ENCODE measurements at places on chromosomes 16 and 17.
A peak's percentile ranks its signal among the peaks of the same experiment; 100 is the strongest.

GRCh38 chr16:11836650-11837244 lies 14.6 kb downstream of the RSL1D1 start:
- peak; percentile 94 for DNase-seq

DNA sequence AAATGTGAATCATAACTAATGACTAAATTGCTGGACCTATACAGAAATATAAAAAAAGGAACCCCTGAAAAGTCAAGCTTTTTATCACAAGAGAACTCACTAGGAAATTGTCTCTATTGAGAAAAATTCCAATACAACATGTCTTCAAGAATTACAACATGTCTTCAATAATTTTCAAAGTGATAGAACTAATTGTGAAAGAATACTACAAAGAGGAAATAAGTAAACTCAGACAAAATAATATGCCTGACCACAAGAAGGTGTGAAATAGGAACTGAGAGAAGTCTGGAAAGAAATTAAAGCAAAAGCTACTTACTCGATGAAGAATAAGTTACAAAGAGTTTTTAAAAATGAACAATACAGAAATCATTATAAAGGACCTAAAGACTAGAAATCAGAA lies 29.9 kb upstream of the OR1G1 start:
- no peak for DNase-seq

DNA sequence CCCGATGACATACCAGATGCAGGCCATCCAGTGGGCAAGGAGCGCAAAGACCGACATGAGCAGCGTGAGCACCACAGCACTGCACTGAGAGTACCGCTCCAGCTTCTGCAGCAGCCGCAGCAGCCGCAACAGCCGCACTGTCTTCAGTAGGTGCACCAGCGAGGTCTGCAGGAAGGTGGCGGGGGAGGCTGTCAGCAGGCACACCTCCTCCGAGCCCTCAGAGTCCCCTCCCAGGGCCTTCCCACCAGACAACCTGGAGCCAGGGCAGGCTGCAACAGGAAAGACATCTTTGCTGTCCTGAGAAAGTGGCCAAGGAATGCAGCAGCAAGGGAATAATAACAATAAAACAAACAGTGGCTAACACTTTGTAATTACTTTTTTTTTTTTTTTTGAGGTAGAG lies 9.1 kb downstream of the KCNH4 start:
- no peak for DNase-seq

GRCh38 chr16:30470632-30470995 lies 1.9 kb upstream of the ITGAL start:
- DNase-seq: no peak
